ENCODE measurements at places on chromosomes 13 and 19.

- DNase-seq = no peak
These were observed 857 bp downstream of the POU2F2 start for GRCh38 chr19:42131149-42132029.

DNA sequence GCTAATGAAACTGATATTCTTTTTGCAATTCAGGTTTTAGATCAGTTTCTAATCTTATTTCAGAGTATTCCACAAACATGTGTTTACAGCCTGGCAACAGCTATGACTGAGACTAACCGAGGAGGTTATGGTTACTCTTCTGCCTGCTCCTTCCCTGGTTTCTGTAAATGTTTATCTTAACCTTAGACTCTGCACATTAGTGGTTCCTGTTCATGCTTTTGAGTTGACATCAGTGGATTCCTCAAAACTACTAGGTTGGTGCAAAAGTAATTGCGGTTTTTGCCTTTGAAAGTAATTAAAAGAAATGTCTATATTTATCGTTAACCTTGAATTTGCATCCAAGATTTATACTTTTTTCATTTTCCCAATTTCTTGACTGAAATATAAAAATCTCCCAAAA lies 237.0 kb upstream of the TSHZ3 start:
- DNase-seq = no peak

DNA sequence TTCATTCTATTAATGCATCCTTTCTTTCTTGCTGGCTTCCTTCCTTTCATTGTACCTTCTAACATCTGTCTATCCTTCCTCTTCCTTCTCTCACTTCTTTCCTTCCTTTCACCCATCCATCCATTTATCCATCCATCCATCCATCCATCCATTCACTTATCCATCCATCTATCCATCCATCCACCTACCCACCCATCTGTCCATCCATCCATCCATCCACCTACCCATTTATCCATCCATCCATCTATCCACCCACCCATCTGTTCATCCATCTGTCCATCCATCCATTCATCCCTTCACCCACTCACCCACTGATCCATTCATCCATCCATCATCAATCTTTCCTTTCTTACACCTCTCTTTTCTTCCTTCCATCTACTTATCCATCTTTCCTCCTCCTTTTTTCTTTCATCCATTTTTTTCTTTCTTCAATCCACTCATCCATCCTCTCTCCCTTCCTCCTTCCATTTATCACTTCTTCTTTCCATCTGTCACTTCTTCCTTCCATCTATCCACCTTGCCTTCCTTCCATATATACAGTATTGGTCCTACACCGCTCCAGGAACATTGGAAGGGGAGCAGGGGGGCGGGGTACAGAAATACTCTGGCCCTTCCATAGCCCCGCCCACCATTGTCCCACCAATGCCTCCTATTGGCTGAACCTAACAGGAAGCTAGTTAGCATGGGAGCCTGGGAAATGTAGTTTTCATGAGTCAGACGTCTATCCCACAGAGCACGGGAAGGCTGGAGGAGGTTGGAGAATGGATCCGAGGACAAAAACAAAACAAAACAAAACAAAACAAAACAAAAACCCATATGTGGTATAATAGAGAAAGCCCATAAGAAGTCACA lies 45.9 kb downstream of the MBD3L1 start:
- no peak for DNase-seq

- DNase-seq = no peak
These were observed 4.9 kb upstream of the GARIN5A start for GRCh38 chr19:50481351-50482149.

- DNase-seq = no peak
These were observed 82.3 kb downstream of the FGF9 start for GRCh38 chr13:21753117-21753729.

DNA sequence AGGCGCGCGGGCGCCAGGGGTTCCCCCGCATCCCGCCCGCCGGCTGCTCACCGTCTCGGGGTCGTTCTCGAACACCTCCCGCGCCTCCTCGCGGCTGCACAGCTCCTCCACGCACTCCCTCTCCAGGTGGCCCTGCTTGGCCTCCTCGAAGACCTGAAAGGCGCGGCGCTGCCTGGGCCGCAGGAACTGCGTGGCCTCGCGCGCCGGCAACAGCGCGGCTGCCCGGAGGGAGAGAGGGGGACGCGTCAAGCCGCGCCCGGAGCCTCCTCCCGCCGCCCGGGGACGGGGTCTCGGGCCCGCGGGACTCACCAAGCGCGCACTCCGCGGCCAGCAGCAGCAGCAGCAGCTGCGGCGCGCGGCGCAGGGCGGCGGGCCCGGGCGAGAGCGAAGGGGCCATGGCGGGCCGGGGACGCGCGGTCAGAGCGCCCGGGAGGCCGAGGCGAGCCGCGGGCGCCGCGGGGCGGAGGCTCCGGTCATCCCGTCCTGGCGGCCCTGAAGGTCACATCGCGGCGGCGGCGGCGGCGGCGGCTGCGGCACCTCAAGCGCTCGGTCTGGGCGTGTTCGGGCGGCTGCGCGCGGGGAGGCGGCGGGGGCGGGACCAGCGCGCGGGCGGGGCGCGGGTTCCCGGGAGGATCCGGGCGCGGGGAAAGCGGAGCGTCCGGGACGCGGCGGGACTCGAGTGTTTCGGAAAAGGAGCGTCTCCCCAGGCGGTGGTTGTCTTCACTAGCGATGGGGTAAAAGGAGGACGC lies at the start of gene GAS6:
Gene GAS6, minus strand, starts transcription at position 553 of the 749 bp plus-strand sequence. Its CDS starts 156 bp downstream, at position 397.
- no peak for DNase-seq

DNA sequence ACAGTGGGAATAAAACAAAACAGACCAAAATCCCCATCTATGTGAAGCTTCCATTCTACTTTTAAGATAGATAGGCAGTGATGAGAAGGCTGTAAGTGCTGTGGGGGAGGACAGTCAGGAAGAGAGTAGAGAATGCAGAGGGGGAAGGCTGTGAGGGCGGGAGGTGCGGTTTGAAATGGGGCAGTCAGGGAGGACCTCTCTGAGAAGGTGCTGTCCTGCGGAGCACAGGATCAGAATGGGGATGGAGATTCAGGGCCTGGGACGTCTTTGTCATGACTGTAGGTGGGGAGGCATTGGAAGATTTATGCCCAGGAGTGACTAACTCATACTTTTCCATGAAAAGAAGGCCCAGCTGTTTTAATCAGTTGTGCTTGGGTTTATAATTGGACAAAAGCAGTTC lies 3.9 kb upstream of the GPR183 start:
- no peak for DNase-seq

DNA sequence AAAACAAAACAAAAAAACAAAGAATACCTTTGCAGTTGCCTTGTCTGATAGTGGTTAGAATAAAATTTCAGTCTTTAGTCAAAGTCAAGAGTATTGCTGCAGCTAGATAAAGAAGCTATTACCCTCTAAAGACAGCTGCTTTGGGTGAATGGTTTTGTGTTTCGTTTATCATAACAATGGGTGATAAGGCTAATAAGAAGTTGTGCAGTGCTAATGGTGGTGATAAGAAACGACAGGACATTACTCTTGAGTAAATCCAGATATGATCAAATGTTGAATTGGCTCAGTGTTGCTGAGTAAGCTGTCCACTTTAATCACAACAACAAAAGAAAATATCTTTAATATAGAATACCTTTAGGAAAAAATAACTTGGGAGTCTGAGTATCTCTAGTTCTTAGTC lies 1825.3 kb downstream of the SLITRK5 start:
- no peak for DNase-seq

DNA sequence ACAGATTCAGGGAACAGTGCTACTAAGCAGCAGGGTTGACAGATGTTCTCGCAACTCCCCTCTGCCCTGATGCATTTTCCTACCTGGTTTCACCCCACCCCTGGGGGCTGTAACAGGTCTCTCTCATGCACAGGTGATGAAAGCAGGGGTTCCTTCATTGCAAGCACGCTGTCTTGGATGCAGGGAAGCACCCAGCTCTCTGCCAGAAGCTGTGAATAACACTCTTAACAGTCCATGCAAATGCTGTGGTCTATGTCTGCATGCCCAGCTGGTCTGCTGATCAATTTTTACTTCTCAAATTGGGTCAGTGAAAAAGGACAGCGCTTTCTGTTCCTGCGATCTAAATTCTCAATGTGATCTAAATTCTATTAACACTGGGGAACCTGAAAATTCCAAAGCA lies 246.3 kb upstream of the TSHZ3 start:
- DNase-seq = no peak

- DNase-seq = no peak
These were observed 23.1 kb downstream of the ARID3A start for GRCh38 chr19:948842-949496.

GRCh38 chr13:39039041-39039440 lies 785 bp downstream of the NHLRC3 start:
- no peak for DNase-seq

GRCh38 chr13:111153279-111153976 lies 38.3 kb downstream of the ARHGEF7 start:
- DNase-seq = peak; percentile 93

DNA sequence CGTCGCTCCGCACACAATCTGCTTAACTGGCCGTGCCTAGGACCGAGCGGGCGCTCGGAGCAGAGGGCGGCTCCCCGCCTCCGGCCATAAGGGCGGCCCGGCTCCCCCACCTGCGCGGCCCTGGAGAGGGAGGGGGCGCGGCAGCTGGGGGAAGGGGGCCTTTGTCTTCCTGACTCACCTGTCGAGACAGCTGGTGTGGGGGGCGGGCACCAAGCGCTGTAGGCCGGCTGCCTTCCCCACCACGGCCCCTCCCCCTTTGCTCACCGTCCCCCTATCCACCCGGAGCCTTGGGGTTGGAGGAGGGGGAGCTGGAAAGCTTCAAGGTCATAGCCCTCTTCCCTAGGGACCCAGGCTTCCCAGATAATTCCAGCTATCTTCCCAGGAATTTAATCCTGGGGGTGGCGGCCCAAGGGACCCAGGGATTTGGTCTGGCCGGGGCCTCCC lies 1.2 kb downstream of the VASP start:
- DNase-seq = peak; percentile 52

DNA sequence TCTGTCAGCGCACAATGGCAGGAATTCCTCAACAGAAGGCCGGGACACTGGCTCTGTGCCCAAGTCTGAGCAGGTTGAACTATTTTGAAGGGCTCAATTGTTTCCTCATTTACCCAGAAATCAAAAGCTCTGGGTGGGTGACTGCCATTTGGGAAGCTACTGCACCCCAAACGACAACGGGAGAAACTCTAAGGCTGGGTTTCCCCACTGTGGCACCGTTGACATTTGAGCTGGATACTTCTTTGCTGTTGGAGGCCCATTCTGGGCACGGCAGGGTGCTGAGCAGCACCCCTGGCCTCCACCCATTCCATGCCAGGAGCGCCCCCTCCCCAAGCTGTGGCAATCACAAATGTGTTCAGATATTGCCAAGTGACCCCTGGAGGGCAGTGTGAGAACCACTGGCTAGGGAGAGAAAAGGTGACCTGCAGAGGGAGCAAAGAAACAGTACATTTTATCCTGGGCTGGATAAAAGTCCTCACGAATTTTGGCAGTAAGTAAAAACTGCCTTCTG lies 62.5 kb downstream of the RFX2 start:
- DNase-seq = no peak

GRCh38 chr19:17260842-17261325 lies 3.7 kb downstream of the USHBP1 start:
- peak; percentile 78 for DNase-seq

DNA sequence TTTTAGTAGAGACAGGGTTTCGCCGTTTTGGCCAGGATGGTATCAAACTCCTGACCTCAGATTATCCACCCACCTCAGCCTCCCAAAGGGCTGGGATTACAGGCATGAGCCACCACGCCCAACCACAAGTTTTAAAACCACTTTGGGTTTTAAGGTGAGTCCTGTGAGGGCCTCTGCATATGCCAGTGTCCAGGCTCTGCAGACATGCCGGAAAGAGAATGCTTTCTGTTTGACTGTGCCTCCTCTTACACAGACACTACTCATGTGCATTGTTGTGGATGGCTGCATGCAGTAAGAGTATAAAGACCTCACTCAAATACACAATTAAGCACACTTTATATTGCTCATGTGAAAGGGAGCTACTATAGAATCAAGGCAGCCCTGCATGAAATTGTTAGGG lies 20.8 kb upstream of the SLC25A30 start:
- no peak for DNase-seq

- no peak for DNase-seq
These were observed 7.2 kb downstream of the RNU6-9 start for GRCh38 chr19:900302-901111.

DNA sequence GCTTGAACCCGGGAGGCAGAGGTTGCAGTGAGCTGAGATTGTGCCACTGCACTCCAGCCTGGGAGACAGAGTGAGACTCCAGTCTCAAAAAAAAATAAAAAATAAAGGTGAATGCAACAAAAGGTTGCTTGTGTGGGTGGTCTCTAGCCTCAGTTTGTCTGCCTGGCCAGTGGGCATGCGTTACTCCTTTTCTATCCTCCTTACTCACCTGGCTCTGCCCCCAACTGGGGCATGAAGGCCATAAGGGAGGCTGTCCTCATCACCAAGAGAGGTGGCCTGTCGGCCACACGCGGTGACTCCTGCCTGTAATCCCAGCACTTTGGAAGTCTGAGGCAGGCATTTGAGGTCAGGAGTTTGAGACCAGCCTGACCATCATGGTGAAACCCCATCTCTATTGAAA lies 1.9 kb upstream of the JUND start:
- no peak for DNase-seq

- no peak for DNase-seq
These were observed 18.3 kb downstream of the PDCD5 start for GRCh38 chr19:32599258-32599657.

DNA sequence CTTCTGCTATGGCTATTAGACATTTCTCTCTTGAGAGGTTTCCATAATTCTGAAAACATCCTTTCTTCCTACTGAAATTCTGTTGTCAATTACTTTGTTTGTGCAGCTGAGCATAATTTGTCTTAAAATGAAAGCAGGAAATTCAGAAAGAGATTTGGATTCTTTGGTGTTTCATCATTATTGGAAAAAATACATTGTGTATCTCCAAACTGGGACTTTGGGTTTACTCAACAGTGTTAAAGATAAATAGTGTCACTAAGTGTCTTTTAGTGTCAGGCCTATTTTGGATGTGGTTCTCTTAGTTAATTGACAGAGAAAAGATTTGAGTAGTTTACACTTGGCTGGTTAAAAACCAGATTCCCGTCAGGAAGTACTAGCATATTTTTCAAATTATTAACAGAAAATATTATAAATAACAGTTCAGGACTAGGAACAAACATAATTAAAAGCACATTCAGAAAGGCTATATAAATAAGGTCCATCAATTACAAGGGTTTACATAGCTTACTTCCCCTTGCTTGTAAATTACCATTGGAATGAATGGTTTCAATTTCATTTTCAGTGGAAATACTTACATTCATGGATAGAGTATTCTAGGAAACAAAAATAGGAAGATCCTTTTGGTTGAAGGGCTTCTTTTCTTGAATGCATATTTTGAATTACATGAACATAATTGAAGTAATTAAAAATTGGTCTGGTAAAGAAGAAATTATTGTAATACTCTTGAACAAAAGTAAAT lies 483.1 kb downstream of the GPC6 start:
- no peak for DNase-seq

GRCh38 chr13:94966422-94966955 lies 254.1 kb upstream of the SOX21 start:
- DNase-seq = no peak

DNA sequence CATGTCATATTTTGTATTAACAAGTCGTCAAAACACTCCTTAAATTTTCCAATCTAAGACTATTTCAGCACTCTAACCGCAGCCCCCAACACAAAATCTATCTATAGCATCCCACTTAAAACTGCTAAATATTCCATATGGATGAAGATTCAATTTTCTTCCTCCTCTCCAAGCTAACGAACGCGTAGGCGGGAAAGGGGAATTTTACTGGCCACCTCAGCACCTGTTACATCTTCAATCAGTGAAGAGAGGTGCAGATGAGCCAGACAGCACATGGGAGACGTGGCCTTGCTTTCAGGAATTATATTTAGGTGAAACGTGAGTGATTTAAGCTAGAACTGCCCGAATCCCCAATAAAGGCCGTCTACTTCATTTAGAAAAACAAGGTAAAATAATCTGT lies 1.1 kb downstream of the RBM26 start:
- no peak for DNase-seq
